Stimulated activated CD4-positive, alpha-beta T cell treated with anti-CD3 and anti-CD28 coated beads, Interleukin-4, amount 100 ng/mL, for 4 hours (primary cell): ENCODE measurements at places on chromosomes 3 and 15.

DNA sequence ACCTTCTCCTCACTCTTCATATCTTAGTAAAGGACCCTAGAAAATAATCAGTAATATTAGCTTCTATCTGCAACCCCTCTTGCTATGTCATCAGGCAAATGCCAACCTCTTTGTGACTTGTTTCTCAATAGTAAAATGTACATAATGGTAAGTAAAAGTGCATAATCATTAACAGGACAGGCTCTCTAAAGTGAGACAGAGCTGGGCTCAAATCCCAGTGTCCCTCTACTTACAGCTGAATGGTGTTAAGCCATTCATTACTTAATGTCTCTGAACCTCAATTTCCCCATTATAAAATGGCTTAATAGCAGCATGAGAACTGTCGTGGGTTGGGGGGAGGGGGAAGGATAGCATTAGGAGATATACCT is 62.6 kb upstream of the ATP11B start:
- DNase-seq = no peak

- DNase-seq = no peak
Observed at GRCh38 chr3:72782521-72782920, 65.7 kb downstream of the SHQ1 start.

- no peak for DNase-seq
Observed at GRCh38 chr15:79432345-79433275, 474 bp downstream of the MINAR1 start.

DNA sequence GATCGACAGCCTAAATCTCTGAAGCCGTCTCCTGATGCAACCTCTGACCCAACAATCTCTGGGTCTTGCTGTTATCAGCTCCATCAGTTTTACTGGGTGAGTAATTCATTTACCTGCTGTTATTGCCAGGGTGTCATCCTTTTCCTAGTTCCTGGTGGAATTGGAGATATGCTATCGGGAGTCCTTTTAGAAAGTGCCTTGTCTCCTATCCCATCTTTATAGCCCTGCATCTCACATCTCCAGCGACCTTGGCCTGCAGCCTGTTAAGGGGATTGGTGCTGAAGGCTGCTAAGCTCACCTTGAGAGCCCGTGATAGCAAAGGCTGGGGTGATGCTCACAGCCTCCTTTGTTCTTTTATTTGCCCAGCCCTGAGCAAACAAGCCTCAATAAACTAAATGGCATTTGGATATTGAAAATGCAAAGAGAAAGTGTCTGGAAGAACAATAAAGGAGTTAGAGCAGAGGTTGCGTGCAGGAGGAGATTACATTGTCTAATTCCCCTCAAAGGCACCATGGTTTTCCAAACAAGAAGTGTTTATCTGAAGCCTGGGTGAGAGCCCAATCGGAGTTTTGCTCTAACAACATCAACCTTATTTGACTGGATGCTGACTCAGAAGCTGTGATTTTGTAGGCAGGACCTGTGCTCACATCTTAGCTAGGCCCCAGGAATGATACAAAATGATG is 101.8 kb downstream of the RPLP1 start:
- DNase-seq = no peak

GRCh38 chr3:42502429-42503250 is at the start of gene VIPR1:
Gene VIPR1 (plus strand): TSS chr3:42502643. CDS start chr3:42502736, 93 bp downstream.
- DNase-seq = peak; percentile 92

- DNase-seq = no peak
Observed at GRCh38 chr15:24899795-24900194, 55.0 kb upstream of the SNRPN start.

GRCh38 chr3:89049119-89049518 is 58.3 kb upstream of the EPHA3 start:
- no peak for DNase-seq

DNA sequence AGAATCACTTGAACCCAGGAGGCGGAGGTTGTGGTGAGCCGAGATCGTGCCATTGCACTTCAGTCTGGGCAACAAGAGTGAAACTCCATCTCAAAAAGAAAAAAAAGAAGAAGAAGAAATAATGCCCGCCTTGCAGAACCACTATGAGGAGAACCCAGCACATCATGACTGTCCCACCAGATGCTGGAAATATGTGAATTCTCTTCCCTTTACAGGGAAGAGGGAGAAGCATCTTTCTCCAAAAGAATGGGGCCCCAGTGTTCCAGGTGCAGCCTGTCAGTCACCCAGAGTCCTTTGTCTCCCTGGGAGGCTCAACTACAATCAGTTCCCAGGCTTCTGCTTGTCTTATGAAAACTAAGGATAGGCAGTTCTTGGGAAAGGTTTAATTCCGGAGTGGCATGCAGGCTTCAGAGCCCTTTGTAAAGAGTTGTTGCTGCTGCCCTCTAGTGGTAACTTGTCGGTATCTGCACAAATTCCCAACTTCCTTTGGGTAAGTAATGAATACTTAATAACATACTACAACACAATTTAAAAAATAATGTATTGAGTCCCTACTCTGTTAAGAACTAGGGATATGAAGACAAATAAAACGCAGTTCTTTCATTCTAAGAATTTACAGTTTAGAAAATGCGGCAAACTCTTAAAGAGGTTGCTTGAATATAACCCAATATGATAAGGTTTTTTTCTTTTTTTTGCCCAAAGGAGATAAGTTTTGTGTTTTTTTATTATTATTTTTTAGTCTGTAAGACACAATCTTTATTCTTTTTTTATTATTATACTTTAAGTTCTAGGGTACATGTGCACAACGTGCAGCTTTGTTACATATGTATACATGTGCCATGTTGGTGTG is 18.6 kb upstream of the TICRR start:
- DNase-seq = peak; percentile 17

- no peak for DNase-seq
Observed at GRCh38 chr15:79310612-79310984, 314 bp upstream of the TMED3 start.

DNA sequence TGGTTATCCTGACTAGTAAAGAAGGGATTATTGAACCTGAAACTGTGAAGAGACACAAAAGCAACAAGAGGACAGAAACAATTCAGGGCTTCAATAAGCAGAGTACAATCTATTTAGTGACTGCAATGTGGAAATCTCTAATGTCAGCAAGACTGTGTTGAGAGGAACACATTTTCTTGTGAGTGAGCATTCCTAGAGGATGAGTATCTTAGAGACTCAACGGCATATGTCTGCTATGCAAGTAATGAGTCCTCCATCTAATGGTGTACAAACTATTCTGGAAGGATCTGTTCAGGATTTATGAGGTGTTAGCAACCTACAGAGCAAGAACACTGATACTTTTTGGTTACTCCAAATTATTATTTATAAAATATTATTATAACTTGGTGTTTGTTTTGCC is 226.5 kb upstream of the NDN start:
- no peak for DNase-seq

- no peak for DNase-seq
Observed at GRCh38 chr3:192907784-192908183, 9.9 kb downstream of the MB21D2 start.

GRCh38 chr3:165195640-165196576 is at the start of gene SLITRK3:
Gene SLITRK3 (minus strand): TSS chr3:165196384. CDS start chr3:165190830, 5,554 bp downstream.
- no peak for DNase-seq

GRCh38 chr3:133092681-133093080 is 54.5 kb downstream of the TMEM108 start:
- no peak for DNase-seq

GRCh38 chr15:65038836-65039235 is 6.4 kb upstream of the SLC51B start:
- DNase-seq = no peak

- no peak for DNase-seq
Observed at GRCh38 chr15:70094690-70095311, 2.9 kb downstream of the TLE3 start.

GRCh38 chr3:18222686-18223085 is 202.5 kb downstream of the SATB1 start:
- DNase-seq = no peak

DNA sequence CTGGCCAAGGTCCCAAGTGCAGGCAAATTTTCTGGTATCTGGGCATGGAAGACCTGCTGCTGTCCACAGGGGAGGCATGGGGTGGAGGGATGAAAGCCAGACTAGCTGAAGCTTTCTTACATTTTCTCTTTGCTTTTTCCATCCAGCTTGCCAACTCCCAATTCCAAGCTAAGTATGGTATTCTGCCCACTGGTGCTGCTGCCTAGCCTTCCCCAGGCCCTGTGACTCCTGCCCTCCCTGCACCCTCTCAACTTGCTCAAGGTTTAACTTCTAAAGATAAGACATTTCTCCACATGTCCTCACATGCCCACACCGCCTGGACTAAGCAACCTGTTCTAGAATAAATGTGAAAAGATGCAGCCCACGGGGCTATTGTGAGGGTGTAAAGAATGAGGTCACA is 59.5 kb upstream of the HACD2 start:
- no peak for DNase-seq
